ENCODE measurements at places on chromosomes 16 and 17.

DNA sequence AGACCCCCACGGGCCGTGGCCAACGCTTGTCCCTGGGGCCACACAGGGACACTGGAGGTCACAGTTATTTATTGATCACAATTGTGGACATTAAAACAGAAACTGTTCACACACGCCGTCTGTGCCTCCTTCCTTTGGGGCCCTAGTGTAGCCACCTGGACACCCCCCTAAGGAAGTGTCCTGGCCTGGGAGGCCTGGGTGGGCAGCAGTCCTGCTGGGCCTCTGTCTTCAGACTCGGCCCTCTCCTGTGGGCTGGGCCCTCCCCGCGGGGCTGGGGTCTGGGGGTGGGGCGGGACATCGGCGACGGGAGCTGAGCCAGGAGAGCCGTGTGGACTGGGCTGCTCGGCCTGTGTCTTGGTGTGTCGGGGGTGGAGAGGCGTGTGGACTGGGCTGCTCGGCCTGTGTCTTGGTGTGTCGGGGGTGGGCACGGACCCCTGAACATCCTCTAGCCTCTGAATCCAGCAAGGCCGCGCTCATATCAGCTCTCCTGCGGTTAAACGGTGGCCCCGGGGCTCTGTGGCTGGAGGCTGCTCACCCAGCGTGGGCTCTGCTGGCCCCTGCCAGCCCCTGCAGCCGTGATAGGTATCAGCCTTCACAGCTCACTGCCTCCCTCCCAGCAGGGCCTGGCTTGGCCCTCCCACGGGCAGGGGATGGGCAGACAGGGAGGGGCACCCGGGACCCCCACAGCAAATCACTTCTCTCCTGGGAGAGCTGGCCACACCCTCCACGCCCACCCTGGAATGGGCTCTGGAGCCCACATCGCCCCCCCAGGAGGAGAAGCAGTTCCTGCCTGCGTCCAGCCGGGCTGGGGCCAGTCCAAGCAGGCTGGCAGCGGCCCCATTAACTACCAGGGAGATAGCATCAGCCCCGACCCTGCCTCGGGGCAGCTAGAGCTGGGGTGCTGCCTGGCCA is 1.1 kb upstream of the NHLRC4 start:
- no peak for DNase-seq

GRCh38 chr17:77884967-77885641 is 73.4 kb upstream of the TNRC6C start:
- no peak for DNase-seq

GRCh38 chr17:65041518-65041917 is 15.0 kb downstream of the GNA13 start:
- no peak for DNase-seq

- DNase-seq, result no peak
Measured at GRCh38 chr17:80879723-80880647, 111.7 kb upstream of the CHMP6 start.

DNA sequence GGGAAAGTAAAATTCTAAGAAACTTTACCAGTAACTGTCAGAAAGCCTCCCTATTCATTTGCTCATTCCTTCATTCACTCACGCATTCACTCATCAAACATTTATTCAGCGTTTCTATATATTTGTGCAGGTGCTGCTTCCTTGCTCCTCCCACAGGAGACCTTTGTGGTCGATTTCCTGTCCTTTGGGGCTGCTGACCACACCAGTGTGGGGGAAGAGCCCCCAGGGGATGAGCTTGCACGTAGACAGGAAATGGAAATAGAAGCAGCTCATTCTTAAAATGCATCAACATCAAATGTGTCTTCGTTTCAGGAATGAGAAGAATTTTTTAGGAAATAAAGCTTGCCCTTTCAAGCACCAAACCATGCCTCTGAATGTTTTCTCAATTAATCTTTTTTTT is 9.6 kb downstream of the PIK3R6 start:
- peak; percentile 86 for DNase-seq

- DNase-seq, result no peak
Measured at GRCh38 chr17:62737513-62737912, 70.6 kb downstream of the MARCHF10 start.

- no peak for DNase-seq
Measured at GRCh38 chr16:85988306-85988705, 89.3 kb downstream of the IRF8 start.

DNA sequence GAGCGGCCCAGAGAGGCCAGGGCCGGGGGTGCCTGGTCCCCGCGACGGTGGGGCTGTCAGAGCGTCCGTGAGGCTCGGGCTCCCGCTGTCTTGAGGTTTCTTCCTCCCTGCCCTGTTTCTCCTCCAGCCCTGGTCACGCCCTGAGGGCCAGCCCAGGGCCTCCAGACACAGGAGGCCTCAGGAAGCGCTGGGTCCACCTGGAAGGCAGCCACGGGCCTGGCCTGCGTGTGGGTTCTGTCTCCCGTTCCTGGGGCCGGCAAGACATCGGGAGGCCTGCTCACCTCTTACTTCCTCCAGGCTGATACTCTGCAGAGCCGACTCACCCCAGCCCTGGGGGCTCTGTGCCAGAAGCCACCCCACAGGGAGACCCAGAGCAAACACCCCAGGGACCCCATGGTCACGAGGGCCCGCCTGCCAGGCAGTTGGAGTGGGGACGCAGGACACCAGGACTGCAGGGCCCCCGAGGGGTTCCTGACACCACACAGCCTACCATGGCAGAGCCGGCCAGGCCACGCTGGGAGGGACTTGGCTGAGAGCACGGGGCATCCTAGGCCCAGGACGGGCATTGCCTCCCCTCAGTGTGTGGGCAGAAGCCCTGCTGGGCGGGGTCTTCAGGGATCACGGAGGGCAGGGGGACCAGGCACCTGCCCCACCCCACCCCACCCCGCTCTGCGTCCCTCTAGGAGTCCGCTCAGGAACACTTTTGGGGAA is 18.9 kb upstream of the CACNA1H start:
- no peak for DNase-seq

GRCh38 chr17:16943541-16944333 is 28.2 kb downstream of the TNFRSF13B start:
- DNase-seq, result no peak

GRCh38 chr17:41943492-41943891 is 13.1 kb downstream of the ODAD4 start:
- DNase-seq, result no peak

GRCh38 chr17:68035131-68035522 is 408 bp upstream of the KPNA2 start:
- no peak for DNase-seq

GRCh38 chr17:33205552-33205951 is 87.5 kb downstream of the ASIC2 start:
- no peak for DNase-seq

GRCh38 chr17:31320241-31320640 is 1.2 kb downstream of the EVI2A start:
- no peak for DNase-seq

- no peak for DNase-seq
Measured at GRCh38 chr16:68005211-68005610, 5.9 kb upstream of the DPEP2 start.

DNA sequence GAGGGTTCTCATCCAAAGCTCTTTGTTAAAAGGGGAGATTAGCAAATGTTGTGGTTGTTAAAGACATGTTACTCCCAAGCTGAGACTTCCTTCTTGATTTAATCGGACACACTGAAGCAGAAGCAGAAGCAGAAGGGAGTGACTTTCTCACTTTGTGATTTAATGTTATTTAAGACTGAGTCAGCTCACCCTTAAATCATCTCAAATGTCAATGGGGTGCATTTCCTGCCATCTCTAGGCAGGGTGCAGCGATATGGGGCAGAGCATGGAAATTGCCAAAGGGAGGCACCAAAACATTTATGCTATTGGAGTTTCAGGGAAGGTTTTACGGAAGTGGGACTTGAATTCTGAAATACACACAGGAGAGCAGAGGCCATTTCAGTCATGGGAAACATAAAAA is 283.6 kb downstream of the ABCC12 start:
- no peak for DNase-seq

- no peak for DNase-seq
Measured at GRCh38 chr17:19273731-19274130, 36.6 kb downstream of the EPN2 start.

- DNase-seq, result no peak
Measured at GRCh38 chr16:4648917-4649316, 24.3 kb downstream of the MGRN1 start.

DNA sequence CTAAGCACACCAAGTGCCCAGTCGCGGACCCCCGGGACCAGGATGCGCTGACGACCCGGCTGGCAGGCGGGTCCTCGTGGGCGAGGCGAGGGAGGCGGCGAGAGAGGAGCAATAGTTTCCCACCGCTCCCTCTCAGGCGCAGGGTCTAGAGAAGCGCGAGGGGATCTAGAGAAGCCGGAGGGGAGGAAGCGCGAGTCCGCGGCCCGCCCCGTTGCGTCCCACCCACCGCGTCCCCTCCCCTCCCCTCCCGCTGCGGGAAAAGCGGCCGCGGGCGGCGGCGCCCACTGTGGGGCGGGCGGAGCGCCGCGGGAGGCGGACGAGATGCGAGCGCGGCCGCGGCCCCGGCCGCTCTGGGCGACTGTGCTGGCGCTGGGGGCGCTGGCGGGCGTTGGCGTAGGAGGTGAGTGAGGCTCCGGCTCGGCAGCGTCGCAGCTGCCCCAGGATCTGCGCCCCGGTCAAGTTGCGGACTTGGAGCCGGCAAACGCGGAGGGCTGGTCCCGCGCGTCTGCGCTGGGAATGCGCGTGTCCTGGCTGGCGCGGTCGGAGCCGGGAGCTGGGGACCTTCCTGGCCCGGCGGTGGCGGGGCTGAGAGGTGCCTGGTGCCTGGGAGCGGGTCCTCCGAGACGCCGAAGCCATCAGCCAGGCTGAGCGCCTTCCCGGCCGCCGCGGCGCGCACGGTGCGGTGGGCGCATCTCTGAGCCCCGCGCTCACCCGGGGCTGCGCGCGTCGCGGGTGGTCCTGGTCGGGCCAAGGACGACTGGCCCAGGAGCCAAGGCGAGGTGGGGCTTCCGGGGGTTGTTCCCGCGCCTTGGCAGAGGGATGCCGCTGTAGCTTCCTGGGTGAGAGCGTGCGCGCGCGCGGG is at the start of gene ITGB3:
Gene ITGB3 (plus strand): TSS at position 287 of the 862 bp plus-strand sequence. CDS start 35 bp downstream, at position 322.
- peak; percentile 75 for DNase-seq

DNA sequence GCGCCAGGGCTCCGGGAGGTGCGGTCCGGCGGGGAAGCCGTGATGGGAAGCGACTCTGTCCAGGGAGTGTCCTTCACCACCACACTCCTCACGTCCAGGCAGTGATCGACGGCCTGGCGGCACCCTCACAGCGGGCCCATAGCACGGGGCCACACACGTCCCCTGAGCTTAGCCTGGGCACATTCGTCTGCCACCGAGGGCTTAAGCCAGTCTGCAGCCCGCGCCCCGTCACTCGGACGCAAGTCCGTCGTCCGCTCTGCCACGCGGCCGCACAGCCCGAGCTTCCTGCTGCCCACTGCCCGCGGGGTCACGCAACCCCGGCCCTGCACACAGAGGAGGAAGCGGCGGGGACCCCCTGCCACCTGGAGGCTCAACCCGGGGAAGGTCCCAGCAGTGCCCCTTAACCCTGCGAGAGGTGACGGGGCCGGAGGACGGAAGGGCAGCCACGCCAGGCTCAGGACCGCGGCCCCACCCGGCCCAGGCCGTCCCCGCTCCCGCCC is 3.0 kb upstream of the TBX2 start:
- DNase-seq, result no peak

GRCh38 chr16:28930652-28931051 is 1.1 kb upstream of the CD19 start:
- no peak for DNase-seq

DNA sequence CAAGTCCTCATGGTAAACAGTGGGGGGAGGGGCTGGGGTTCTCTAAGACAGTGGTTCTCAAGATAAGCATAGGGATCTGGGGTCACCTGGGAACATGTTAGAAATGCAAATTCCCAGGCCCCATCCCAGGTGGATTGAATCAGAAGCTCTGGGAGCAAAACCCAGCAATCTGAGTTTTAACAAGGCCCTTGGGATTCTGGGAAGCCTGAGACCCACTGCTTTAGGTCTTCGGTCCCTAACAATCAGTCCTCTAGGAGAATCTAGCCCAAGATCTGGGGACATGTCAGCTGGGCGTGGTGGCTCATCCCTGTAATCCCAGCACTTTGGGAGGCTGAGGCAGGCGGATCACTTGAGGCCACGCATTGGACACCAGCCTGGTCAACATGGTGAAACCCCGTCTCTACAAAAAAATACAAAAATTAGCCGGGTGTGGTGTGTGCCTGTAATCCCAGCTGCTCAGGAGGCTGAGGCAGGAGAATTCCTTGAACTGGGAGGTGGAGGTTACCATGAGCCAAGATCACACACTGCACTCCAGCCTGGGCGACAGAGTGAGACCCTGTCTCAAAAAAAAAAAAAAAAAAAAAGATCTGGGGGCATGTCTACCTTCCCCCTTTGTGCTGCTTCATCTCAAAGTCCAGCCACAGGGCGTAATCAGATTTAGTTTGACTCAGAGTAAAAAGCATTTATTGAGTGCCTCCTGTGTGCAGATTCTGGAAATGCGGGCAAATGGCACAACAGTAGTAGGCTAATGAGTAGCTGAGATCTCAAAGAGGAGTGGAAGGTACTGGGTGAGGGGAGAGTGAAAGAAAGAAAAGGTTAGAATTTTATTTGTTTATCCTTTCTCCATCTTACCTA is 8.8 kb upstream of the NR1D1 start:
- no peak for DNase-seq

All from fibroblast of skin of abdomen (primary cell).